ENCODE measurements at places on chromosomes 2 and 18.

DNA sequence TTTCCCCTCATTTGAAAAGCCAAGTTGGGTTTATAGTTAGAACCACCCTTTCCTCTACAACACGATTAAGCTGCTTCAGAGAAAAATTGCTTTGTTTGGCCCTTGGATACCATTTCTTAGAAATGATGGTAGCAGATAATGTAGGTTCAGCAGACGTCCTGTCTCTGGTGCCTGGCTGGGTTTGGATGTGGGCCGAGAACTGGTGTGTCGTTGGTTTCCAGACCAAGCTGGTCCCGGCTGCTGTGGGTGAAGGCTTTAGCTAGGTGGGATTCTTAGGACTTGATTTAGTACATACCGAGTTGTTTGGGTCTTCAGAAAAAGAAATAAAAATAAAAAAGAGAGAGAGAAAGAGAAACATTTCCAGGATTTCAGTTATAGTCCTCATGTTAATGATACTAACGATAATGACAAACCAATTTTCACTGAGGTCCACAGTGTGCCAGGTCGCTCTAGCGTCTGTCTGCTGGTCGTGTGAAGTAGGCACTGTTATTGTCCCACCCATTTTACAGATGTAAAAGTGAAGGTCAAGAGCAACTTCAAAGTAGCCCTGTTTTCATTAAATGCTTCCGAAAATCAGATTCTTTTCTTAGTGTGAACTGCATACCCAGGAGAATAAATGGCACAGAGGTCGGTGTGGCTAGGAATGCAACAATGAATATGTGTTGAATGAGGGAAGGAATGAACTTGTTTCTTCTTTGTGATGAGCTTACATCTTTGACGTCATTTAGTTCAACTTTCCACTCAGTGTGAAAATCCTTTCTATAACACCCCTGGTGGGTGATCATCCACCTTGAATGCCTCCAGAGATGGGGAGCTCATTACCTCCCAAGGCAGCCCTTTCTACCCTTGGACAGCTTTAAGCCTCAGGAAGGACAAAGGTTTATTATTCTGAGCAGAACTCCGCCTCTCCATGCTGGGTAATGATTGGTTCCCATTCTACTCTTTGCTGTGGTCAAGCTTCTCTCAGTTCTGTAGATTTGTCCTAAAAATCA, 115.9 kb downstream of the INHBB start:
- no peak for DNase-seq

- DNase-seq = no peak
Observed at GRCh38 chr2:26605999-26606846, 34.9 kb downstream of the CIB4 start.

DNA sequence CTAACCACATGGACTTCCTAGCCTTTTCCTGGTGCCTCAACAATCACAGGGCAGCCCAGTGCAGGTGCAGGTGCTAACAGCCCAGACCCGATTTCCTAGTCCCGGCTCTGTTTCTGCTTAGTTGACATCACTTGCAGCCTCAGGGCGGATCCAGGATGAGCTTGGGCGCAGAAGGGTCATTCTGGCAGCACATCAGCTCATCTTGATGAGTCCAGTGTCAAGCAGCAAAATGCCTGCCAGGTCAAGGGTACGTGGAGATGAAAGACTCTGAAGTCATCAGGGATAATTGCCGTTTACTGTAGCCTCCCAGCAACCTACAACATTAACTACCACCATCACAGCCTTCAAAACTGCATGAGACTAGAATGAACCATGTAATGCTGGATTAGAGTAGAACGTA, 39.4 kb upstream of the EFHD1 start:
- DNase-seq = no peak

GRCh38 chr2:26412091-26412673, 10.5 kb downstream of the DRC1 start:
- DNase-seq = no peak

DNA sequence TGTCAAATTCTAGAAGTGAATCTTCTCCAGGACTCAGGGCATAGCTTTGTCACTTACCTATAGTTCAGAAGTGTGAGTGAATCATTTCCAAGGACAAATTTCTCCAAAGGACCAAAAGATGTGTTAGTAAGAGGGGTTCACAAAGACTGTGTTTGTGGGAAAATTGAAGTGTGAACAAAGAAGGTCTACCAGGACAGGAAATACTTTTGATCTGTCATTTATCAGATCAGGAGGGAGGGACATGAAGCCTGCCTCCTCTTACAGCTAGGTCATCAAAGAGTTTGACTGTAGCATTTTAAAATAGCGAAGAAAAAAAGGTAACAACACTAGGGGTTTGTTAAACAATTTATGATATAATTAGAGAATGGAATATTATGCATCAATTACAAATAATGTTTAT, 2.0 kb upstream of the CD28 start:
- DNase-seq = no peak

GRCh38 chr2:80459028-80459427, 154.5 kb upstream of the LRRTM1 start:
- no peak for DNase-seq

GRCh38 chr2:240520130-240520973, 37.4 kb downstream of the ANKMY1 start:
- DNase-seq = no peak

DNA sequence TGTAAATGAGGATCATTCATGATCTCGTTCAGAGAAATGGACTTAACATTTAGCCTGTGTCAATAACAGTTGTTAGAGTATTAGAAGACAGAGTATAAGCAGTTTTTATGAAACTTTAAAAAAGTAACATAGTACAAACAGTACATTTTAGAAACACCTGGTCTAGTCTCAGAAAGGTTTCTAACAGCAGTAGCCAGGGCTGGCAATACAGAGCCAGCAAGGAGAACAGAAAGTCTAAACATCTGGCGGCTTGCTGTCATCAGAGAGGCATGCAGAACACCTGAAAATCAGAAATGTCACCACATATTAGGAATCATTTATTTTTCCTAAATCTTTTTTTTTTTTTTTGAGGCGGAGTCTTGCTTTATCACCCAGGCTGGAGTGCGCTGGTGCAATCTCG, 50.1 kb downstream of the RPL31 start:
- no peak for DNase-seq

GRCh38 chr2:127067620-127068350, 39.2 kb downstream of the BIN1 start:
- peak; percentile 76 for DNase-seq

GRCh38 chr18:61398961-61399705, 65.9 kb downstream of the CDH20 start:
- DNase-seq = no peak

DNA sequence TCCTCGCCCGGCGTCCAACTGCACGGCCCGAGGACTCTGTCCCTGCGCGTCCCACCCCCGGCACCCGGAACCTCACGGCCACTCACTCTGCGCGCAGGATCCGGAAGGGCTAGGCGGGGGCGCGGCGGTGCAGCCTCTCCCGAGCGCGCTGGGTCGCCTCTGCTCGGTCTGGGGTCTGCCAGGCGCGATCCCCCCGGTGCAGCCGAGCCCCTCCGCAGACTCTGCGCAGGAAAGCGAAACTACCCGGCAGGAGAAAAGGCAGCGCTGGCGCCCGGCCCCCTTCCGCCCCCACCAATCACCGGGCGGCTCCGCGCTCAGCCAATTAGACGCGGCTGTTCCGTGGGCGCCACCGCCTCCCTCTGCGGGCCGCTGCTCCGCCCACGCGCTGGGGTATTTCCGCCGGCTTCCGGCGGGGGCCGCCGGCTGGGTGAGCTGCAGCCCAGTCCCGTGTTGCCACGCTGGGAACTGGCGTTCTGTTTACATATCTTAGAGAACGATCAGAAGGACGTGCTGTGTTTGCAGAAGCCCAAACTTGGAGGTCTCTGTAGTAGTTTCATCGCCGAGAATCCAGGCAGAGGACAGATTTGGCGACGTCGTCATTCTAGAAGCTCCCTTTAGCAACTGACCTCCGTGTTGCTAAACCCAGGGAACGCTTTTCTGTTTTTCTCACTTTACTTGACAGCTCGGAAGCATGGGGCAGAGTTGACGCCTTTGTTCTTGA, at the start of gene STAT1:
TSS of gene STAT1 (minus strand) at position 240 of the 721 bp plus-strand sequence. CDS start 4,168 bp downstream, outside the sequence.
- DNase-seq = peak; percentile 98

DNA sequence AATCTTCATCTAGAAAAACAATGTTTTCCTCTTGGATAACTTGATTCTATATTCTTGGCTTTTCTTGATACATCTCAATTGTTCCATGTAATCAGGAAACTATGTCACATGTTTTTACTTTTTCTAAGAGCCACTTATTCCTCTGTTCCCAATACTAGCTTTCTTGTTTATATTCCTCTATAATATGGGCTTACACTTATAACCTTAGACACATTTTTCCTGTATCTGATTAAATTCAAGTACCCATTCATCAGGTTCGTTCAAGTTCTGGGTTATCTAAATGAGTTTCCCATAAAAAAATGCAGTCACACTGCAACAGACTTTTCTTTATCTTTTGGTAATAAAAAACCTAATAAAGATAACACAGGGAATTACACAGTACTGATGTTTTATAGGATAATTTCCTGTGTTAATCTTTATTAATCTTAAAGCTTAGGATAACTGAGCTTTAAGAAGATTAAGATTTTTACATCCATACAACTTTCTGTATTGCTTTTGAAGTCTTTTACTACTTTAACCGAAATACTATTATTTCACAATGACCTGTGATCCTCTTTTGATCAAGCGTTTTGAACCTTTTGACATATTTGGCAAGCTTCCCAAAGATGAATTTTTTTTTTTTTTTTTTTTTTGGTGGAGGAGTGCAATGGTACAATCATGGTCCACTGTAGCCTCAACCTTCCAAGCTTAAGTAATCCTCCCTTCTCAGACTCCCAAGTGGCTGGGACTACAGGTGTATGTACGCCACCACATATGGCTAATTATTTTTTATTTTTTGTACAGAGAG, 44.3 kb upstream of the C2orf66 start:
- no peak for DNase-seq

- no peak for DNase-seq
Observed at GRCh38 chr2:21774691-21775368, 651.1 kb downstream of the TDRD15 start.

- peak; percentile 39 for DNase-seq
Observed at GRCh38 chr2:213119061-213119809, 32.2 kb downstream of the IKZF2 start.

Measured in activated CD4-positive, CD25-positive, alpha-beta regulatory T cell treated with anti-CD3 and anti-CD28 coated beads, Interleukin-2, amount 50 U/mL, for 72 hours (primary cell).